ENCODE measurements at places on chromosomes 5 and 9.
A peak's percentile ranks its signal among the peaks of the same experiment; 100 is the strongest.

DNA sequence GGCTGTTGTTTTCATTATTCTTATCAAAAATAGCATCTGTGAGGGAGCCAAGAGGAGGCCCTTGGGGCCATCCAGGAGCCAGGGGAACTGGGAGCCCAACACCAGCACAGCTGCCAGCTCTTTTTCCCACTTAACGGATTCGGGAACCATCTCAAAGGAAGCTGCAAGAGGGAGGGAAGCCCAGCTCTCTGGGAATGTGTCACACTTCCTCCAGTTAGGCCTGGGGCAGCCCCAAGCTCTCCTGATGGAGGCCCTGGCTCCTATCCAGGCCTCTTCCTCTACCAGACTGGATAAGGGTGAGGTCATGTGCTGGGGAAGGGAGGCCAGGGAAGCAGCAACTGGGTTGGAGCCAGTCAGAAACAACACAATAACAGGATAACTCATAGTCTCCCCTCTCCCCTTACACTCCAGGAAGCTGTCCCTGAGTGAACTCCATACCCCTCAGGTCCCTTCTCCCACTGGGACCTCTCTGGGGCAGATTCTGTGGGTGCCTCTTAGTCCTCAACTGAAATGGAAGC, 12.7 kb downstream of the CSF2 start:
- DNase-seq = peak; percentile 14

GRCh38 chr9:81824802-81825730, 103.2 kb upstream of the SPATA31D4 start:
- no peak for DNase-seq

- DNase-seq = no peak
Observed at GRCh38 chr5:45491368-45491767, 204.8 kb downstream of the HCN1 start.

GRCh38 chr9:124206391-124206790, 51.4 kb upstream of the NEK6 start:
- DNase-seq = no peak

DNA sequence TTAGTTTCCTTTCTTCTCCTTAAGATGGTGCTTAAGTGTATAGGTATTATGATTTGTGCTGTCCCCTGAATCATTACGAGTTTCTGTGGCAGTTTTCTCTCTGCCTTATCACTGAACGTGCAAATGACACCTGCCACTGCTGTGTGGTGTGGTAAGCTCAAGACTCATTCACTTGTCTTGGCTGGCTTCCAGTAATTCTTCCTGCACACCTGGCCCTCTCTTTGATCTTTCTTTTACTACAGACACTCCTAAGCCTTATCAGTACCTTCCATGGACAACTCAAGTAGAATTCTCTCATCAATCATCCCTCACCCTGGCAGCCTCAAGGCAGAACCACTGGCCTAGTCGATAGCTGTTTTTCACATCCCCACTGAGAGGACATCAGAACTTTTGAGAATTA, 82.6 kb upstream of the ADAMTS19 start:
- DNase-seq = no peak

DNA sequence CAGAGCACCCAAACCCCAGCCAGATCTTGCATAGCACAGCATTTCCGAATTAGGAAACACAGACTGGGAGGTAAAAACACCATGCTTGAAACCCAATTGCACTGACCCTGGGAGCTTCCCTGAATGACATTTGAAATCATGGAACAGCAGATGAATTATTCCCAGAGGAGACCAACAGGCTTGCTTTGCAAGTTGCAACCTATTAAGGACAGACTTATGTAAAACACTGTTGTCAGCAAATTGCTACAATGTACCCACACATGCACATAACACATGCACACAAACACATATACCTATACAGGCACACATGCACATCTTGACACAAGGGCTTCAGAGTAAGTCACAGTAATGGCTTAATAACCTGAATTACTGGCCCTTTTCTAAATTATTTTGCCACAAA, 984.8 kb downstream of the DNAH5 start:
- DNase-seq = no peak

GRCh38 chr9:129559506-129559881, 61.4 kb downstream of the C9orf50 start:
- no peak for DNase-seq

DNA sequence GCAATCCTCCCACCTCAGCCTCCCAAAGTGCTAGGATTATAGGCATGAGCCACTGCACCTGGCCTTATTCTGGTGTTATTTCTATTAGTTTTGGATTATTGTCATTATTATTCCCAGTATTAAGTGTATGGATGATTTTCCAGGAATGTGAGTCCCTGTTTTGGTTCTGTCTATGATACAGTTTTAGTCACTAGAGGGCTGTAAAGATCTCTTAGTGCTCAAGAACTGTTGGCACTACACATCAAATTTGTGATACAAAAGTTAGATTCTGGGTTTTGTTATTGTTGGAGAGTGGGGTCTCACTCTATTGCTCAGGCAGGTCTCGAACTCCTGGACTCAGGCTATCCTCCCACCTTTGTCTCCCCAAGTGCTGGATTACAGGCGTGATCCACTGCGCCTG, 12.1 kb downstream of the CCL28 start:
- no peak for DNase-seq

GRCh38 chr5:142836048-142836447, 65.9 kb downstream of the ARHGAP26 start:
- DNase-seq = no peak

DNA sequence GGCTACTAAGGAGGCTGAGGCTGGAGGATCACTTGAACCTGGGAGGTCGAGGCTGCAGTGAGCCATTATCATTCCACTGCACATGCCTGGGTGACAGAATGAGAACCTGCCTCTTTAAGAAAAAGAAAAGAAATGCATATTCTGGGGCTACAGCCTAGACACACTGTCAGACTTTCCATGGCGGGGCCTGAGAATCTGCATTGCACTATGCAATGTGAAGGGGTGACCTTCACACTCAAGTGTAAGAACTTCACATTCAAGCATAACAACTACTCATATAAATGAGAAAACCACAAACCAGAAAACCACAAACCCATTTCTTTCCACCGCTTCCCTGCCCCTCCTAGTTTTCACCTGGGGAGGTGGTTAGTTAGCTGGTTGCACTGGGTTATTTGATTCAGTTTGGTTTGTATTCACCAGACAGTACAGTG, 18.0 kb upstream of the FBP2 start:
- no peak for DNase-seq

DNA sequence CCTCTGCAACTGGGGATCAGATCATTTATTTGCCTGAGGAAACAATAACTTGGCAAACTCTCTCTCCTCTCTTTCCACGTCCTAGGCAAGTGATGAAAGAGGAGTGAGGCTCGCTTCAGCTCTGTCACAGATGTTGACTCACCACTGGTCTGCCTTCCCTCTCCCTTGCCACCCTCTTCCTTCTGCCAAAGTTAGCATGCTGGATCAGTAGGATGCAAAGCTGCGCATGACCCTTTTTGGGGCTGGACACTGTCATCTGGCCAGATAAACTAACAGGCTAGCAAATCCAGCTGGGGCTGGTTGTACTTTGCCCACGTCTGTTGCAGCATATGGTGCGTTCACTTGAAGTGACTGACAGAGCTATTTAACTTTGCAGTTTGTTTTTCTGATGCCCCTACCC, 36.2 kb upstream of the SMARCA2 start:
- DNase-seq = no peak

- no peak for DNase-seq
Observed at GRCh38 chr5:64339769-64340168, 166.0 kb upstream of the RGS7BP start.

DNA sequence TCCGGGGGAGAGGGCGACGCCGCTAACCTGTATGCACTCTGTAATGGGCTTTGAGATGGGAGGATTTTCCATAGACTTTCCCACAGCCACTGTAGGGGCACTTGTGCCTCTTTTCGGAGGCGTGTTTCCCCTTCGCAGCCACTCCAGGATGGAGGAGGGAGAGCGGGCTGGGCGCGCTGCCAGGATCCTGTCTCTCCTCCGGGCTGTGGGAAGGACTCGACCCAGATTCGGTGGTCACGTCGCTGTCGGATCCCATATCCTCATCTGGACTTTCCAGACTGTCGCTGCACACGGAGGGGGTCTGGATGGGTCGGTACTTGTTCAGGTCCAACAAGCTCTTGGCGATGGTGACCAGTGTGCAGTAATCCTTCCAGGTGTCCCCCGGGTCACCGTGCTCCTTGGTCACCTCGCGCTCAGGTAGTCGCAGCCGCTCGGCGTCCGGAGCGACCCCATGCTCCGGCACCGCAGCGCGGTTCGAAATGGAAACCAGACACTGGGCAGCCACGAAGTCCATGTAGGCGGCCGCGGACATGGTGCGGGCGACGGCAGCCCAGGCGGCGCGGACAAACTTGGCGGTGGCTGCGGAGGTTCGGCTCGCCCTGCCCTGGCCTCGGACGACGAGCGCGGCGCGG, 1.5 kb downstream of the KLF9 start:
- no peak for DNase-seq

DNA sequence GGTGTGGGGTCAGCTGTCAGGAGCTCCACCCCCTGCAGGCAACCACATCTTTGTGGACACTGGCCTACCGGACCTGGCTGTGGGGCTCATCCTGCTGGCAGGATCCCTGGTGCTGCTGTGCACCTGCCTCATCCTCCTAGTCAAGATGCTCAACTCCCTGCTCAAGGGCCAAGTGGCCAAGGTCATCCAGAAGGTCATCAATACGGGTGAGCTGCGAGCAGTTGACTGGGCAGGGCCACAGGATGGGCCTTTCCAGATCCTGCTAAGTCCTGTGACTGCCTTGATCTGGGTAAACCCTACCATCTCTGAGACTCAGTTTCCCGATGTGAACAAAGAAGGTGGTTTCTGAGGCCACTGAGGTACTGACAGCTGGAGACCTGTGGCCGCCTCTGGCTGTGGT, 6.5 kb downstream of the PFN3 start:
- DNase-seq = no peak

- no peak for DNase-seq
Observed at GRCh38 chr9:133918111-133918813, 73.9 kb downstream of the VAV2 start.

- no peak for DNase-seq
Observed at GRCh38 chr5:132136906-132137305, 63.3 kb downstream of the CSF2 start.

GRCh38 chr5:3456121-3456681, 139.4 kb upstream of the IRX1 start:
- DNase-seq = no peak

GRCh38 chr5:127426661-127427060, 90.8 kb upstream of the PRRC1 start:
- no peak for DNase-seq

DNA sequence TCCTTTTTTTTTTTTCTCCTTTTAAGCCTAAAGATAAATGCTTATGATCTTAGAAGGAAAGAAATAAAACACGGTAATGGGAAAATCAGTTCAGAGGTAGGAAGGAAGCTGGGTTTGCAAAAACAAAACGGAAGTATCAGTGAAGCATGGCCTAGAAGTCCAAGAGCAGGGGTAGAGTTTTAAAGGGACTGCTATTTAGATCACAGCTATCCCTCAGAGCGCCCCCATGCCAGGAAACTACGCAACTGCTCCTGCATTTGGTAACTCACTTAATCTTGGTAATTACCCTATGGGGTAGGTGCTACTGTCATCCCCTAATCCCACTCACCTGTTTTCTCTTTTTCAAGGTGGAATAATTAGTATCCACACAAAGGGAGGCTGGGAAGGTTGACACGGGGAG, 16.0 kb downstream of the TLE1 start:
- no peak for DNase-seq

- no peak for DNase-seq
Observed at GRCh38 chr9:110821064-110821463, 152.5 kb downstream of the MUSK start.

DNA sequence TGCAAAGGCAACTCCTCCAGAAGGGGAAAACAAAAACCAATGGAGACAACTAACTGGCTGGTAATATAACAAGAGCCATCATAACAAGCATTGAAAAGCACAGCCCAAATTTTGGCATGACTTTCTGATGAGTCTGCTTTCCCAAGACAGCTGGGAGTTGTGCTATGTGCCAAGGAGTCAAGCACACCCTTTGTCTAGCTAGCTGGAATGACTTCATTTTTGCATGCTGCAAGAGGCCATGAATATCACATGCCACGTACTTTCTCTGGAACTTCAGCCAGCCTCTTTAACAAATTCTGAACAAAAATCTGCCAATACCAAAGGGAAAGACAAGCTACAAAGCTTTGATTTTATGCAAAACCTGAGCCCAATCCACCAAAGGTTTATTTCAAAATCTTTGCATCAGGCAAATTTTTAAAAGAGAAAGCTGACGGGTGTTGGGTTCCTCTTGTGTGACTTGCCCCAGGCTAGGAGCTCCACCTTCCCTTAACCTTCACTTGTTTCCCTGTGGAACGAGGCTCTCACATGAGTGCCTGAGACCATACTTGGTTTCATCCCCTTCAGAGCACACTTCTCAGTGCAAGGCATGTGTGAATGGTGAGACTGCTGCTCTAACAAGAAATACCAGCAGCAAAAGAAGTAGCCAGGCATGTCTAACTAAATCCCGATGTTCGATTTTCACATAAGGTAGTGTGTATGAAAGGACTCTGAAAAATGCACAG, 47.3 kb downstream of the S1PR3 start:
- DNase-seq = no peak

- no peak for DNase-seq
Observed at GRCh38 chr9:95507464-95508241, 9.1 kb downstream of the PTCH1 start.

- no peak for DNase-seq
Observed at GRCh38 chr9:13430368-13431221, 151.1 kb upstream of the MPDZ start.

DNA sequence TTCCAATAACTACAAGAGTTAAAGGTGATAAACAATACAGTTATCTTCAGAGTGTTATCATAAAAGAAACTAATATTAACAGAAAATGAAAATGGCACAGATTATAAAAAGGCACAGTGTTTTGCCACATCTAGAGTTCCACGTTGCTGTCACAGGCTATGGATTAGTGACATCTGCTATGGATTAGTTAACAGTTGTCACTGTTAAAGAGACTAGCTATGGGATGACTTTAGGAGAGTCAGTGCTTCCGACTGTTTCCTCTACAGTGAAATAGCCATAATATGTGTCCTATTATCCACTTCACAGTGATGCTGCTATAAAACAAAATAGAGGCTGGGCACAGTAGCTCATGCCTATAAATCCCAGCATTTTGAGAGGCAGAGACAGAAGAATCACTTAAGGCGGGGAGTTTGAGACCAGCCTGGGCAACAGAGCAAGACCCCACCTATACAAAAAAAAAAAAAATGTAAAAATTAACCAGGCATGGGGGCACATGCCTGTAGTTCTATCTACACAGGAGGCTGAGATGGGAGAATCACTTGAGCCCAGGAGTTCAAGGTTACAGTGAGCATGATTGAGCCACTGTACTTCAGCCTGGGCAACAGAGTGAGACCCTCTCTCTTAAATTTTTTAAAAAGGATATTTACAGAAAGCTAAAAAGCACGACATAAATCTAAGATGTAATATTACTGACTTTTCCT, 19.7 kb downstream of the MAPKAP1 start:
- no peak for DNase-seq

DNA sequence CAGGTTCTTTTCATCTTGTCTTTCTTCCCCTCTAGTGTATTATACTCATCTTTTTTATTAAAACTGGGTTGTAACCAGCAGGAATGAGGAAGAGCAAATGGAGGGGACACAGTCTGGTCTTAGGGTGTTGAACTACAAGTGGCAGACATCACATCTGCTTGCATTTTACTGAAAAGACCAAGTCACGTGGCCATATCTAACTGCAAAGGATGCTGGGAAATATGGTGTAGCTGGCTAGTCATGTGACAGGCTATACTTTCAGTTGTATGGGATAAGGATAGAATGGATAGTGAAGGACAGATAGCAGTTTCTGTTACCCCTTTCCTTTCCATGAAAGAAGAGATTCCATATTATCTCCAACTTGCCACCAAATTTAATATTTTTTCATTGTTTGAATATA, 13.0 kb upstream of the FGD3 start:
- DNase-seq = no peak

All from left renal pelvis (tissue), 4 donors.